Myometrial cell (primary cell): ENCODE measurements at places on chromosomes 5 and 9. TPM values are rescaled to one million over a fixed set of nuclear protein-coding genes. Genes with fewer than 3 reads are reported as not detected.

The CDC23 gene
- total RNA-seq: 14.7 and 22.5 TPM in 2 replicates

The PGM5 gene
- total RNA-seq: 0.18 and 0.86 TPM in 2 replicates

The SIL1 gene
- total RNA-seq: 71.2 and 72.1 TPM in 2 replicates

The KLHL3 gene
- 1.4 and 3.2 TPM in 2 replicates for total RNA-seq

The TMC1 gene
- total RNA-seq: not detected in 2 replicates

The PCDHA3 gene
- total RNA-seq: 0.18 and 0.58 TPM in 2 replicates

The CFAP77 gene
- not detected in 2 replicates for total RNA-seq

The STPG3 gene
- total RNA-seq: not detected in 2 replicates
